ENCODE measurements at places on chromosomes 6 and 20.

GRCh38 chr6:67663105-67663895 is 971.8 kb upstream of the ADGRB3 start:
- DNase-seq = no peak

DNA sequence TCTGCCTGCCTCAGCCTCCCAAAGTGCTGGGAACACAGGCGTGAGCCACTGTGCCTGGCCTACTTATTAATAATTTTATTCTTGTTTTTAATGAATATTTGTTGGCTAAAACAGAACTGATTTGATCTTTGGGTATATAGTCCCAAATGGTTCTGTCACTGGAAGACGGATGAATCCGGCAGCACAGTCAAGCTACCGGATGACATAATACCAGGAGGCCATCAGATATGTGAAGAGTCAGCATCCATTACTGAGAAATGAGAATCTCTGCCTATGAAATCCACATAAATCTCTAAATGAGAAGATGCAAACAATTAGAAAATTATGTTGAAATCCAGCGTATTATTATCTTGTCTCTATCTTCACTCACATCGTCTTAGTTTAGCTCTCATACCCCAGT is 263.0 kb downstream of the EYA4 start:
- DNase-seq = no peak

DNA sequence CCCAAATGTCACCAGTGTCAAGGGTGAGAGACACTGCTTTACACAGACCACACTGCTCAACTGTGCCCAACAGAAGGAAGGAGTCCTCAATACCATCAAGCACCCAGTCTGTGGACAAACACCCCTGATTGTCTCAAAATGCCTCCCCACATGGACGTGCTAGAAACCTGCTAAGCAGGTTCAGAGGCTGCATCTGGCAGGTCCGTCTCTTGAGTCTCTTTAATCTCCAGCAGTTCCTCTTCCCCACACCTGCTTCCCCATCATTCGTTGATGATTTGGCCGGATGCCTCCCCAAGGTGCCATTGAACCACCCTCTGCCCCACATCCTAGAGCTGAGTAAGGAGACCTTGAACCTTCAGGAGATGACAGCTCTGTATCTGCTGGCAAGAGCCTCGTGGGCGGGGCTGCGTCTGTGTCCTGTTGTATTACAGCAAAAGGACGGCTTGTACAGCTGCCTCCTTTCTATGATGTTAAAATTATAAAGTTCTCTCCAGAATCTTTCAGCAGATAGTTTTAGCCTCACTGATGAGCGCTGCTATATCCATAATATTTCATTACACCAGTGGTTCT is 179.2 kb downstream of the PREX1 start:
- DNase-seq = no peak

DNA sequence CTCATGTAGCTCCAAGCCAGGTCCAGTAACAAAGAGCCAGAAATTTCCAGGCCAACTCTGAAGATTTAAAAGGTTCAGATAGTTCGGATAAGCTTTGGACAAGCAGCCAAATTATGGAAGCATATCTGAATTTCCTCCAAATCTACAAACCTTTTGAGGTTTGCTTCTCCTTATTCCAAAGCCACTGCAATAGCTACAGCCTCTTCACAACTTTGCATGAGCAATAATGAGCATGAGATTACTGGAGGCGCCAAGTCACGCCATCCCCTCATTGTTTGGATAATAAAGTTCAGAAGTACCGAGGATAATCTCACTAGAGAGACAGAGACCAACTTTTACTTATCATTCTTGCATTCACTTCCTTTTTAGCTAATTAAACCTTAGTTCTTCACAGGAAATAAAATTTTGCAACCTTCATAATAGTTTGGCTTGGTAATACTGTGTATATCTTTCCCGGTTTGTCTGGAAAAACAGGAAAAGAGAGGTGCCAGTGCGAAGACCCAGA is 329.6 kb upstream of the RSPO3 start:
- DNase-seq = no peak

DNA sequence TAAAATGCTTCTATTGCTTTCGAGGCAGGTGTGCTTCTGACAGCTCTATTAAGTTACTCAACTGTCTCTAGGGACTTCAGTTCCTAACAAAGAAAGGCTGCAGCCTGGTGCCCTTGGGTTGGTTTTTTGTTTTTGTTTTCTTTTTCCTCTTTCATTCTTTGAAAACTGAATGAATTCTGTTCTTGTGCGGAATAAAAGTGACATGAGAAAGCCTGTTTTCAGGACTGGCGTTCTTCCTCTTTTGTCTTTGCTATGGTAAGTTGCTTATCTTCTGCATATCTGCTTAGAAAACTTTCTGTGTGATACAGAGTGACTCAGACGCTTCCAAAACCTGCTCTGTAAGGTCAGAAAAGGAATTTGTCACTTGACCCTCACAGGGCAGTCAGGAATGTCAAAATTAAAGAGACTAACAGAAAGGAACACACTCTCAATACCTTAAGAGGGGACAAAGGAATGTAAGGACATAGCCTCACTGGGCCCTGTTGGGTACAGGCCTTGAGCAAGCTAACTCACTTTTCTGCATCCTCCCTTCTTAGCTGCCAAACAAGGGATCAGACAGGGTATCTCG is 56.2 kb upstream of the NHSL1 start:
- no peak for DNase-seq

GRCh38 chr6:151958332-151958731 is 150.8 kb downstream of the ESR1 start:
- DNase-seq = peak; percentile 59

DNA sequence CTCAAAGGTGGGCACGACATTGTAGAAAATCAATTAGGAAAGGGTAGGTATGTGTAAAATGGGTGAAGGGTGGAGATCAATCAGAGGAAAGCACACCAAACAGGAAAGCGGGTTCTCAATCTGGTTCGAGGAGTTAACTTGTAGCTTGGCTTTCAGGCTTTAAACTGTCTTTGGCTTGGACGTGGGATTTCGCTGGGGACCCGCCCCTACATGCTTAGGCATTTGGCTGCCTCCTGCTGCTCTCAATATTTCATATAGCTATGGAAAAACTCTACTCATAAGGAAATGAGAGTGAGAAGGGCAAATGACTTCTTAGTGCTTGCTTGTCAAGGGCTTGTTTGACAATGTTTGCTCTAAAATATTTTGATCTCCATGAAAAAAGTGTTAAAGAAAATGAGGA is 38.1 kb upstream of the PDE7B start:
- no peak for DNase-seq

GRCh38 chr20:54023406-54023805 is 47.0 kb downstream of the BCAS1 start:
- DNase-seq = no peak

DNA sequence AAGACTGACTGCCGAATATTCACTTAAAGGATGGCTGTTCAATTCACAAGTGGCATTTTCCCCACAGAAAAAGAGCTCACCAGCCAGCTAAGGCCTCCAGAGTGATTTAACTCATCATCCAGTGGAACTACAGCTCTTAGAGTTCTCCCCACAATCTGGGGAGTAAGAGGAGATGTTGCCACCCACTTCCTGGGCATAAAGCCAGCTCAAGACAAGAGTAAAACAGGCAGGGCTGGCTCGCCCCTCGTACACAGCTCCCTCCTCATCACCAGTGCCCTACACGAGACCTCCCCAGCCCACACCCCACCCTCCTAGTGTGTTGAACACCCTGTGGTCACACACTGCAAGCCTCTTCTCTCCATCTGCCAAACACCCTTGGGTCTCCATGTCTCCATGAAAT is 47.2 kb upstream of the IPCEF1 start:
- peak; percentile 81 for DNase-seq

GRCh38 chr6:7559196-7559595 is 17.7 kb downstream of the DSP start:
- DNase-seq = no peak

GRCh38 chr20:32576560-32576959 is 8.6 kb downstream of the NOL4L start:
- no peak for DNase-seq

GRCh38 chr6:70531133-70531532 is 35.6 kb upstream of the SDHAF4 start:
- DNase-seq = no peak

DNA sequence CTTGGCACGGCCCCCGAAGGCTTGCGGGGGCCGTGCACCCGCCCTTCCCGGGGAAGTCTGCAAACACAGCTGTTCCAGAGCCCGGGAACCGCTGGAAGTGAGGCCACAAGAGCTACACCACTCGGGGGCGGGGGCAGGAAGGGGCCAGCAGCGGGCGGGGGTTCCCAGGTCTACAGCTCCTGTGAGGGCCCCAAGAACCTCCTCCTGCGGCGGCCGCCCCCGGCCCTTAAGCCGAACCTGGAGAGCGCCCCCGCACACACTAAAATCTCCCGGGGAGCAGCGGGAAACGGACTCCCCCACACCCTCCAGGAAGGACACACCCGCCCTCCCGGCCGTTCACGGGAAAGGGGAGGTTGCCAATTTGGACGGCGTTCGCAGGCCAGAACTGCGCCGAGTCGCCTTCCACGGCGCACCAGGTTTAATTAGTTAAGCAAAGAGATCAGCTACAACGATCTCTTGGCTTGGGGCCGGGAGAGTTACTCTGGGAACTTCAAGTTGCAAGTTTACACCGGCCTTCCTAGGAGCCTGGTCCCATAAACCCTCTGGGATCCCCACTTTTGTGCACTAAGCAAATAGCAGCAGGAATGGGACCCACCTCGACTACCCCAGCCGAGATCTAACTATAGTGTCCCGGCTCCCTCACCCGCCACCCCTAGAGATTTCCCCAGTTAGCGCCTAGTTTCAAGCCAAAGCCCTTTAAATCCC is 1.7 kb downstream of the JAG1 start:
- peak; percentile 72 for DNase-seq

GRCh38 chr20:24304291-24304690 is 165.1 kb upstream of the SYNDIG1 start:
- DNase-seq = no peak

- no peak for DNase-seq
Measured at GRCh38 chr20:23926526-23926880, 47.0 kb upstream of the CST5 start.

- DNase-seq = peak; percentile 0
Measured at GRCh38 chr6:40640599-40641227, 53.5 kb upstream of the LRFN2 start.

GRCh38 chr6:125931733-125932450 is 24.7 kb upstream of the HINT3 start:
- no peak for DNase-seq

GRCh38 chr6:156851454-156851921 is 74.3 kb downstream of the ARID1B start:
- no peak for DNase-seq

DNA sequence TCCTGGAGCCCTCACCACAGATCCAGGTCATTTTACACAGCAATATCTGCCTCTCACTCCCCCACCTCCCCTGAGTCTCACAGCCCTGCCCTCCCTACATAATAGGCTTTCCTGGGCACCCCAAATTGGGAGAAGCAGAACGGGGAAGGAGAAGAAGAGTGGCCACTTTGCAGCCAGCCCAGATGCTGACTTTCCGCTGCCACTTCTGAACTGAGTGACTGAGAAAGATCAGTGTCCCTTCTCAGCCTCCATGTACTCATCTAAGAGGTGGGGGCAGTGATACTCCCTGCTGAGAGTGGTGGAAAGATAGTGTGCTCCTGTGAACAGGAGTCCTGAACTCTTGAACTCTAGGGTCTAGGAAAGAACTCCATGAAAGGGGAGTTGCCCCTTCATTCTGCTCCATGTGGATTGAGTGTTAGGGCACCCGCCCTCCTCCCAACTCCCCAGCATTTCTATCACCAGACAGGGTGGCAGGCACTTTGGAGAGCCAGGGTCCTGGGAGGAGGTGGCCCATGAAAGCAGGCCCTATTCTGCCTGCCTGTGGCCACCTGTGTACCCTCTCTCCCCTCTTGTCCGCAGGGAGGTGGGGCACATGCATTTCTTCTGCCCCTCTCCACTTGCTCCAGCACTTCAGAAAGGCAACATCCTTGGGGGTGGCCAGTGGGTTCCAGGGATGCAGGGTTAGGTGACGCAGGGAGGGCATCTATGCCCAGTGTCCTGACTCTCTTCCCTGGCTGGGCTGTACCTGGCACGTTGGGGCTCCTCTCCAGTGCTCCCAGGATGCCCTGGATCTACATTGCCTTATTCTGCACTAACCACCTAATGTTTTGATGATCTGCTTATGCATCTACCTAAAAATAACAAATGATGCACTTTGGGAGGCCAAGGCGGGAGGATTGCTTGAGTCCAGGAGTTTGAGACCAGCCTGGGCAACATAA is 38.3 kb upstream of the MRPS18A start:
- DNase-seq = no peak

- DNase-seq = no peak
Measured at GRCh38 chr20:22770241-22770800, 185.9 kb upstream of the FOXA2 start.

- DNase-seq = peak; percentile 46
Measured at GRCh38 chr6:53165293-53165692, 16.7 kb upstream of the GCM1 start.

GRCh38 chr6:72132427-72132826 is 246.1 kb downstream of the RIMS1 start:
- DNase-seq = no peak

DNA sequence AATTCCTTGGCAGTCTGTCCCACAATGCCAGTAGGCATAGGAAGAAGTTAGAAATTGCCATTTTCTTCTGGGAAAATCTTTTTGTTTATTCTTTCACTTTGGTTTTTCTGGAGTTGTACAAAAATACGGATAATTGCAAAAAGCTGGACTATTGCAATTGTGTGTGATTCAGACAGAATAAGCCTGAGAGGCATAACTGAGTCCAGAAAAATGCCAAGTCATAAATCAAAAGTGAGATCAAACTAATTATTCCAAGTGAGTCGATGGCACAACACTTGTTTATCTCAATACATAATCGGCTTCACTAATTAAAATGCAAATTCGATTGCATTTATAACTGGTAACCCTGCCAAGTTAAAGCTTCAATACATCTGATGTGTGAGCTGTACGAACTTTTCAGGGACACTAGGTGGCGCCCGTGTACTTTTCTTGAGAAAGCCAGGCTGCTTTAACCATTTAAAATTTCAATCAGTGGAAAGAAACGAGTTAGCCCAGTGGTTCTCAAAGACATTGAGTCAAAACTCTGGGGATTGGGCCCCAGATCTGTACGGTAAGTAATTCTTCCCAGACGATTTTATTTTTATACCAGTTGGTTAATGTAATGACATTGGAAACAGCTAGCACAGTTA is 102.6 kb downstream of the LAMP5 start:
- DNase-seq = peak; percentile 58

- DNase-seq = no peak
Measured at GRCh38 chr6:11685481-11686093, 93.0 kb downstream of the ADTRP start.

- DNase-seq = peak; percentile 79
Measured at GRCh38 chr6:36938536-36938935, 16.0 kb upstream of the PI16 start.
